ENCODE measurements at places on chromosomes 13 and 19. TPM values are rescaled to one million over a fixed set of nuclear protein-coding genes. Genes with fewer than 3 reads are reported as not detected.

Gene DIAPH3
- 2.6 TPM for total RNA-seq

Gene SMIM24
- not detected for total RNA-seq

Gene UPK1A
- total RNA-seq: not detected

GRCh38 chr19:42571116-42571515, 23.6 kb downstream of the CEACAM8 start:
- no peaks in the 10 kb centered on the region for H3K4me1 ChIP-seq
- no peak overlapping the region for H3K4me3 ChIP-seq
- no peaks in the 10 kb centered on the region for H3K27me3 ChIP-seq
- H3K36me3 ChIP-seq: no peaks in the 10 kb centered on the region

DNA sequence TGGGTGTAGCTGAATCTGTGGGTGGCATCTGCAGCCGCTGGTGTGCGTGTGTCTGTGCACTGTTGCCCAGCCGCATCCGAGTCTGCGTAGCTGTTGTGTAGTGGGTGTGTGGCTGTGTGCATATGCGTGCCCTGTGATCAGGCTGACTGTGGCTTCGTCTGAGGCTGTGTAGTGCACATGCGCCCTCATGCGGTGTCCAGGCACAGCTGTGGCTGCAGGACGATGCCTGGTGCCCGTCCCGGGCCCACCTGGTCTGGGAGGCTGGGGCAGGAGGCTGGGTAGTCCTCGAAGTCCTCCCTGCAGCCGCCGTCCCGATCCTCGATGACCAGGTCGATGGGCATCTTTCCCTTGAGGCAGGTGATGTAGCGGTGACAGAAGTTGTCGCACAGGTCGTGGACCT, 4.9 kb downstream of the MEIS3 start:
- no peak overlapping the region for H3K4me3 ChIP-seq
- H3K27me3 ChIP-seq: peaks cover 17% of the 10 kb centered on the region
- peaks cover 10% of the 10 kb centered on the region for H3K36me3 ChIP-seq

GRCh38 chr13:113656003-113656588, 1.9 kb downstream of the ATP4B start:
- peaks cover 6% of the 10 kb centered on the region for H3K36me3 ChIP-seq
- H3K27ac ChIP-seq: no peak overlapping the region
- H3K4me3 ChIP-seq: no peak overlapping the region
- no peaks in the 10 kb centered on the region for H3K4me1 ChIP-seq
- no peaks in the 10 kb centered on the region for H3K27me3 ChIP-seq
- DNase-seq: peak; percentile 7

DNA sequence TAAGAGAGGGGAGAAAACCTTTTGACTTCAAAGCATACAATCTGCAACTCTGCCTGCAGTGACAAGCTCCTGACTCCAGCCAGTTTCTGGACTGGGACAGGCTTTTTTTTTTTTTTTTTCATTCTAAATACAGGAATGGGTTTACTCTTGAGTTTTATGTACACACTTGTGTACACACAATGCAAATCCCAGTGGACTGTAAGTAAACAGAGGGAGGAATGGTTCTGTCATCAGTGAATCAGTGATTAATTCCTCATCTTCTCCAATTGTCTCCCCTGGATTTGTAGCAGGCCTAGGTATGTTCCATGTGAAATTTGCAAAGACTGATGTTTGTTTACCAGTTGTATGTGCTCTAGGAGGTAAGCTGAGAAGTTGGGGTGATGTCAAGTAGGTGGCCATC, 184.8 kb downstream of the SHISA2 start:
- no peak overlapping the region for H3K4me3 ChIP-seq
- peaks cover 2% of the 10 kb centered on the region for H3K4me1 ChIP-seq
- H3K36me3 ChIP-seq: no peaks in the 10 kb centered on the region
- no peak for DNase-seq
- no peak overlapping the region for H3K27ac ChIP-seq

DNA sequence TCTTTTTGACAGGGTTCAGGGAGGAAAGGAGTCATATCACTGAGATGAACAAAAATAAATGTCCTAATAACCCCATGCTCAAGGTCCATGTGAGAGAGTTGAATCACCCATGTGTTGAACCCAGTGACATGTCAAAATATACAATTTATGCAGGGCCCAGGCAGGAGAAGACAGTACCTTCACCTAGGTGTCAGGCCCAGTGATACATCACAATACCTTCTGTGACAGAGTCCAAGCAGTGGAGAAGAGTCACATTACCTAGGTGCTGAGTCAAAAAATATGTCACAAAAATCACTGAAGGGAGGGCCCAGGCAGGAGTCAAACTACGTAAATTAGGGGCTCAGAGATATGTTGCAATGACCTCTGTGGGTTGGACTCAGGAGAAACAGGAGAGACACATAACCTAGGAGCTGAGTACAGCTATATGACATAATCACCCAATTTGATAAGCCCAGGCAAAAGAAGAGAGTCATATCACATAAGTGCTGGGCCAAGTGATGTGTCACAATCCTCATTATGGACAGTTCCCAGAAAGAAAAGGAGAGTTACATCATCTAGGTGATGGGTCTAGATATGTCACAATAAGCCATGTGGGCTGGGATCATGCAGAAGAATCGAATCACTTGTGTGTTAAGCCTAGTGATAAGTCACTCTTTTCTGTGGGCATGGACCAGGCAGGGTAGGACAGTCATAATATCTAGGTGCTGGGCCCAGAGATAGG, 13.8 kb upstream of the ZNF724 start:
- peaks cover 16% of the 10 kb centered on the region for H3K36me3 ChIP-seq
- H3K4me1 ChIP-seq: no peaks in the 10 kb centered on the region
- H3K4me3 ChIP-seq: no peak overlapping the region
- no peak for DNase-seq
- peak overlapping the region; percentile 14 for H3K27ac ChIP-seq
- peaks cover 3% of the 10 kb centered on the region for H3K27me3 ChIP-seq

DNA sequence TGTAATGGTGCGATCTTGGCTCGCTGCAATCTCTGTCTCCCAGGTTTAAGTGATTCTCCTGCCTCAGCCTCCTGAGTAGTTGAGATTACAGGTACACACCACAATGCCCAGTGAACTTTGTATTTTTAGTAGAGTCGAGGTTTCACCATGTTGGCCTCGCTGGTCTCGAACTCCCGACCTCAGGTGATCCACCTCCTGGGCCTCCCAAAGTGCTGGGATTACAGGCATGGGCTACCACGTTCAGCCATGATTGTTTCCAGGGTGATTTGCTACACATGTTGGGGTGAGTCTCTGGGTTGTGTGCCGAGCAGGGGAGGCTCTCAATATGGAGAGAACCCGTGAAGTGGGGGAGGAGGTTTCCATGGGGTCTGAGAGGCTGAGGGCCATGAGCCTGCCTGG, 24.8 kb upstream of the CEACAM21 start:
- H3K36me3 ChIP-seq: peaks cover 5% of the 10 kb centered on the region
- DNase-seq: no peak
- no peak overlapping the region for H3K4me3 ChIP-seq

- no peaks in the 10 kb centered on the region for H3K4me1 ChIP-seq
- peaks cover 69% of the 10 kb centered on the region for H3K36me3 ChIP-seq
- H3K27ac ChIP-seq: no peak overlapping the region
- H3K4me3 ChIP-seq: no peak overlapping the region
- no peak for DNase-seq
Observed at GRCh38 chr19:58123354-58123753, 25.3 kb upstream of the ZSCAN18 start.

- H3K27ac ChIP-seq: no peak overlapping the region
- DNase-seq: no peak
- no peaks in the 10 kb centered on the region for H3K27me3 ChIP-seq
- no peak overlapping the region for H3K4me3 ChIP-seq
- H3K36me3 ChIP-seq: no peaks in the 10 kb centered on the region
- H3K4me1 ChIP-seq: peaks cover 5% of the 10 kb centered on the region
Observed at GRCh38 chr13:26062853-26063444, 11.1 kb upstream of the SHISA2 start.

- no peak overlapping the region for H3K27ac ChIP-seq
- H3K4me3 ChIP-seq: peak overlapping the region; percentile 23
- H3K36me3 ChIP-seq: no peaks in the 10 kb centered on the region
Observed at GRCh38 chr19:18434411-18435175, 3.3 kb downstream of the ISYNA1 start.

- H3K27ac ChIP-seq: no peak overlapping the region
- no peaks in the 10 kb centered on the region for H3K4me1 ChIP-seq
- DNase-seq: no peak
- H3K4me3 ChIP-seq: no peak overlapping the region
- no peaks in the 10 kb centered on the region for H3K36me3 ChIP-seq
- H3K27me3 ChIP-seq: no peaks in the 10 kb centered on the region
Observed at GRCh38 chr13:43936647-43937046, 56.9 kb downstream of the LACC1 start.
